Caco-2 (cell line): ENCODE measurements at places on chromosomes 4 and X.

DNA sequence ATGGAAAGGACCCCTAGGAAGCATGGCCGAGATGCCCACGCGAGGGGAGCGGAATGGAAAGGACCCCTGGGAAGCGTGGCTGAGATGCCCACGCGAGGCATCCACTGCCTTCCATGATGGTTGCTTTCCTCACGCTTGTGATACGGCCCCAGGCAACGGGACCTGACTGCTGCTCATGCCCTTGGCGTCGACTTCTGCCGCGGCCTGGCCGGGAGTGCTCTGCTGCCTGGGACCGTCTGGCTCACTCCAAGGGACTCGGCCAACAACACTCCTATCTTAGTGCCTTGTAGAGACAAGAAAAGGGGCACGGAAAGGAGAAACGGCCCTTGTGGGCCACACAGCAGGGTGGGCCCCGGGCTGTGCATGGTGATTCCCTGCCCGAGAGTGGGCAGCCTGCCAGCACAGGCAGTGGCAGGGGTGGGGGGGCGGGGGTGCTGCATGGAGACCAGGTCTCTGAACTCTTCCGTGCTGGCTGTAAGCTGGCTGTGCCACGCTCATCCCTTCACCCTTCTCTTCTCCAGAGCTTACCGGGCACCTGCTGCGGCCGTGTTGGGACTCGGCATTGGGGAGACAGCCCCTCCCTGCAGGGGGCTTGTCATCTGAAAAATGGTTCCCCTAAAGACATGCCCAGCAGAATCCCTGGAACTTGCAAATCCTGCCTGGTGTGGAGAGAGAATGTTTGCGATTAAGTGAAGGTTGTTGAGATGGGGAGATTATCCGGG is 38.6 kb upstream of the HMX1 start:
- no peak for DNase-seq

DNA sequence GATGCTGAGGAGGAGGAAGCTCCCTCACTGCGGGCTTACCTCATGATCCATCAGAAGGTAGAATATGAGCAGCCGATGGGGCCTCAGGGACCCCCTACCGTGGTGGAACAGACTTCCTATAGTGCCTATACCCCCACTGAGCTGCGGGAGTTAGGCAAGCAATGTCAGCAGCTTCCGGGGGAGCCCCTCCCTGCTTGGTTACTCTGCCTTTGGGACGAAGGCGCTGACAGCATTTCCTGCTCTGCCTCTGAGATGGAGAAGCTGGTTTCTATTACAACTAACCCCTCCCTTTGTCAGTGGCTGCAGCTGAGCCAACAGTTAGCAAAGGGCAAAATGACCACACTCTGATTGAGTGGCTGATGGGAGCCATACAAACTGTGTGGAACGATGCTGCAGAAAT is 430.7 kb downstream of the IDS start:
- no peak for DNase-seq

GRCh38 chrX:40912576-40912975 is 172.7 kb upstream of the USP9X start:
- no peak for DNase-seq

DNA sequence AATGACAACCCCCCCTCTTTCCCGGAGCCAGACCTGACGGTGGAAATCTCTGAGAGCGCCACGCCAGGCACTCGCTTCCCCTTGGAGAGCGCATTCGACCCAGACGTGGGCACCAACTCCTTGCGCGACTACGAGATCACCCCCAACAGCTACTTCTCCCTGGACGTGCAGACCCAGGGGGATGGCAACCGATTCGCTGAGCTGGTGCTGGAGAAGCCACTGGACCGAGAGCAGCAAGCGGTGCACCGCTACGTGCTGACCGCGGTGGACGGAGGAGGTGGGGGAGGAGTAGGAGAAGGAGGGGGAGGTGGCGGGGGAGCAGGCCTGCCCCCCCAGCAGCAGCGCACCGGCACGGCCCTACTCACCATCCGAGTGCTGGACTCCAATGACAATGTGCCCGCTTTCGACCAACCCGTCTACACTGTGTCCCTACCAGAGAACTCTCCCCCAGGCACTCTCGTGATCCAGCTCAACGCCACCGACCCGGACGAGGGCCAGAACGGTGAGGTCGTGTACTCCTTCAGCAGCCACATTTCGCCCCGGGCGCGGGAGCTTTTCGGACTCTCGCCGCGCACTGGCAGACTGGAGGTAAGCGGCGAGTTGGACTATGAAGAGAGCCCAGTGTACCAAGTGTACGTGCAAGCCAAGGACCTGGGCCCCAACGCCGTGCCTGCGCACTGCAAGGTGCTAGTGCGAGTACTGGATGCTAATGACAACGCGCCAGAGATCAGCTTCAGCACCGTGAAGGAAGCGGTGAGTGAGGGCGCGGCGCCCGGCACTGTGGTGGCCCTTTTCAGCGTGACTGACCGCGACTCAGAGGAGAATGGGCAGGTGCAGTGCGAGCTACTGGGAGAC is 1.6 kb downstream of the PCDH10 start:
- DNase-seq = no peak

GRCh38 chr4:132227151-132227856 is 921.8 kb upstream of the PCDH10 start:
- DNase-seq = no peak

DNA sequence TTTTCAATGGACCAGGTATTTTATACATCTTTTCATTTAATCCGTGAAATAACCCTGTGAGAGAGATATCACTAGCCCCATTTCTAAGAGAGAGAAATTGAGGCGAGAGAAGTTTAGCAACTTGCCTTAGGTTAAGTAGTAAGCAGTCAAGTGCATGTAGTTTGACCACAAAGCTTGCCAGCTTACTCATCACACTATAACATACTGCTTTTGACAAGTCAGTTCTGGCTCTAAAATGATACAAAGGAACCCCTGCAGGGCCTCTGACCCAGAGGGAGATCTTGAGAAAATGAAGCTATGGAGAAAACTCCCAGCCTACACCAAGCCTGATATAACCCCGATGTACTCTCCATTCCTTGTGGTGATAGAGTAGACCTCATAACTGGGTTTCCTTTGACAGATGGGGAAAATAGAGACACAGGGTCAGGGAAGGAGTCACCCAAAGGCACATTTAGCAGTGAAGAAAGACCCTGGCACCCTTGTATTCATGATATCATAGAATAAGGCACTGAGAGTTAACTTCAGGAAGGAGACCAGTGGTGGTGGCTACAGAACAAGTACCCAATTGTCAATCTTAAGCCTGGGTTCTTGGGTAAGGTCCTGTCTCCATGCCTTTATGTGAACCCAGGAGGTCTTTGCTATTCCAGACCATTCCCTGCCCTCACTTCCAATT is 60.2 kb upstream of the MSN start:
- DNase-seq = no peak
